ENCODE measurements at places on chromosomes 3 and 15. TPM values are rescaled to one million over a fixed set of nuclear protein-coding genes. Genes with fewer than 3 reads are reported as not detected.

Gene TEX55
- not detected for polyA plus RNA-seq

Gene TRPM1
- polyA plus RNA-seq, result not detected

Gene ZDHHC23
- 0.77 TPM for polyA plus RNA-seq

Gene GMNC
- not detected for polyA plus RNA-seq

Gene IQCH
- 0.84 TPM for polyA plus RNA-seq

Gene SLC7A14
- not detected for polyA plus RNA-seq

Gene GASK1A
- polyA plus RNA-seq, result 0.74 TPM

Gene GOLGA6L7
- polyA plus RNA-seq, result not detected

Gene CCDC191
- 0.55 TPM for polyA plus RNA-seq

Gene FANCD2OS
- polyA plus RNA-seq, result not detected

Gene VGLL3
- 0.11 TPM for polyA plus RNA-seq

Gene GPR15
- polyA plus RNA-seq, result not detected

Gene LRRN1
- polyA plus RNA-seq, result 0.02 TPM

Gene HDC
- not detected for polyA plus RNA-seq

Gene KLF15
- polyA plus RNA-seq, result 0.06 TPM

Gene NMNAT3
- polyA plus RNA-seq, result 1.0 TPM

Gene LRTM1
- polyA plus RNA-seq, result not detected

Gene HRH1
- polyA plus RNA-seq, result 3.3 TPM

Gene RAB6B
- 1.7 TPM for polyA plus RNA-seq

Gene GRIP2
- 0.57 TPM for polyA plus RNA-seq

Gene SLC35G2
- 1.1 TPM for polyA plus RNA-seq

Gene ROPN1B
- polyA plus RNA-seq, result 0.21 TPM

Gene SNRPN
- polyA plus RNA-seq, result 87.4 TPM

Gene MESP2
- 1.2 TPM for polyA plus RNA-seq

Gene RABL3
- polyA plus RNA-seq, result 8.6 TPM

Gene EIF4E3
- polyA plus RNA-seq, result 1.3 TPM

Gene GHSR
- polyA plus RNA-seq, result not detected

Gene COLQ
- 0.19 TPM for polyA plus RNA-seq
